ENCODE measurements at places on chromosomes 4 and X.
A peak's percentile ranks its signal among the peaks of the same experiment; 100 is the strongest.

DNA sequence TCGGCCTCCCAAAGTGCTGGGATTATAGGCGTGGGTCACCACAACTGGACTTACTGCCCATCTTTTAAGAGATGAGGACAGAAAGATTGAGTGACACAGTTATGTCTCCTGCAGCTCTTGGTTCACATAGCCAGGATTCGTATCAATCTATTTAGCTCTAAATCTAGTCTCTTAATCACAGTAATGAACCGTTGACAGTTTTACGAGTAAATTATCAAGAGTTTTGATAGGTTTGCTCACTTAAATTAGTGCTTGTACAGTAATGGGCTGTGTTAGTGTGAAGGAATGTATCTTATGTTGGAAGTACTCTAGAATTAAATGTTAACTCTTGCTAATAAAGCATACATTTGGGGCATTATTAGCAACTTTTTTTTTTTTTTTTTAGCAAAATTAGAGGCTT, 105.7 kb downstream of the PTTG2 start:
- DNase-seq: no peak

GRCh38 chr4:182240161-182241130, 2.8 kb upstream of the TENM3 start:
- peak; percentile 68 for DNase-seq

- peak; percentile 16 for DNase-seq
Measured at GRCh38 chr4:47837908-47838294, at the start of gene CORIN. Gene CORIN, minus strand, starts transcription at chr4:47838067. Its CDS starts 118 bp downstream, at chr4:47837949.

GRCh38 chr4:71217688-71218087, 121.1 kb upstream of the SLC4A4 start:
- DNase-seq: peak; percentile 37

DNA sequence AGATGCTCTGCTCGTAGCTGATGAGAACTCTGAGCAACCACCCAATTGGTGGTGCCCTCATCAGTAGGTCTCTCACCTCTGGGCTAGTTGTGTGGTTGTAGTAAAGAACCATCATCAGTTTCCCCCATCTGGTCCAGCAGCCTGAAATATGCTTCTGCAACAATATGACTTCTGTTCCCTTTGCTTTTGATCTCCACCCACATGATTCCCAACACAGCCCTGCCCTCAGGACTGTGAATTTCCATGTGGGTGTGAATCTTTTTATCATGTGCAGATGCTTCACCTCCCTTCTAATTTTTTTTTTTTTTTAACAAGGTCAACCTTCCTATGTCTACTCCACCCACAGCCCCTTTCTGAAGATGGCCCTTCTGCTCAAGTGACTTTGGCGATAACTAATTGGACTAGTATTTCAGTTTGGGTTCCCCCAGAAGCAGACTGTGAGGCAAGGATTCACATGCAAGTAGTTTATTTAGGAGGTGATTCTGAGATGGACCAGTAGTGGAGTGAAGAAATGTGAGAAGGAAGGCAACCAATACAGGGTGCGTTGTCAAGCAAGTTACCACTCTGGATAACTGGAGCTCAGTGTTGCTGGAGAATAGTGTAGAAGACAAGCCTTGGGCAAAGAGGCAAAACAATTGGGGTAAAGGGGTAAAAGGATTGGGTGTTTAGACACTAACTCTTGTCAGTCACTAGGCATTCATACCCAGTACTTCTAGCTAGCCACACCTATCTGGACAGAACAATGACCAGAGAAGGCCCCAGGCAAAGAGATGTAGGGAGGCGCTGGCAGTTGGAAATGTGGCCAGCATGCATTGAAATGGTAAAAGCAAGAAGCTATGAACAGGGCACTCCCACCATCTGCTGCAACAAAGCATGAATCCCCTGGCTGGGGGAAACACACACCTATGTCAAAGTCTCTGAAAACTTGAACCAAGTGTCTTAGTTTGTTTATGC, 466.2 kb downstream of the BCOR start:
- no peak for DNase-seq

DNA sequence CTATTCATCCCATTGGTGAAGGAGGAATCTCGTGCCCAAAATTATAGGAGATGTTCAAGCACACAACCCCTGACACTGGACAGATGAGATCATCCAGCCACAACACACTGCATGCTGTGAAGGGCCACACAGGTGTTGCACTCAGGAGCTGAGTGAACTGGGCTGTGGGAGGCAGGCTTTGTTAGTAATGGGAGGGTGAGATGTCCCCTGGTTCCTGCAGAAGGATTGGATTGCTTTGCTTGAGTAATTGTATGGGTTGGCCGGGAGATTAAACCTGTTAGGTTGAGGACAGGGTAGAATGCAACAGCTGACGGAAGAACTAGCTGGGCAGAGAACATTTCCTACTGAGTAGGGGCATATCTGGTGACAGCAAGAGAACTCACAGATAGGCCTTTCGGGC, 152.2 kb downstream of the TACR3 start:
- DNase-seq: no peak

DNA sequence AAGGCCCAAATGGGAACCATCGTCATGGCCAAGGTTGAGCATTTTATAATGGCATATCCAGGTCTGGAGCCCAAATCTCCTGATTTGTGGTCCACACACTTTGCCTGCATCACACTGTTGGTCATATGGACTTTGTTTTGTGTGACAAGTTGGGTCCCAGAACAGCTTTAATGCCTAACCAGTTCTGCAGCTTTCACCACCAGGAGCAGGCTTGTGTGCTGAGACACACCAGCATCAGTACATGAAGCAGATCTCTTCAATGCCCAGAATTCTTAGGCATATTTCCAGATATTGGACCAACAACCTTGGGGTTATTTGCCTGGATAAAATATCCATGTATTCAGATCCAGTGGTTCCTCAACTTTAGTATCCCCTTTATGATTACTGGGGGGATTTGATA, 371.3 kb downstream of the FBXW7 start:
- no peak for DNase-seq

DNA sequence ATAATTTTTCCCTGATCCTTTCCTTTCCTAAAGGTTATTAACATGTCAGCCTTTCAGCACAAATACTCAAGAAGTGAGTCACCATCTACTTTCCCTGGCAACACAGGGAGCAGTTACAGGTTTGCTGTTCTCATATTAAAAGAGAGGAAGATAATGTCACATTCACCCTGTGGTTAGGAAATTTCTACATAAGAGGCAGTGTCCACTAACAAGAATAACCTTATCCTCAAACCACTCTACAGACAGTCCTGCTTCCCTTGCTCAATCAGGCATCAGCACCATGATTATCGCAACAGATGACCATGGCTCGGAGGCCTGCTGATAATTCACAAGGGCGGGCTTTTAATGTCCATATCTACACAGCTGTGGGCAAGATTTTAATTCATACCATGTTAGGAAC, 30.9 kb downstream of the RNF150 start:
- no peak for DNase-seq

Data from muscle of leg (tissue), 16 donors.